ENCODE measurements at places on chromosomes 12 and 14.

DNA sequence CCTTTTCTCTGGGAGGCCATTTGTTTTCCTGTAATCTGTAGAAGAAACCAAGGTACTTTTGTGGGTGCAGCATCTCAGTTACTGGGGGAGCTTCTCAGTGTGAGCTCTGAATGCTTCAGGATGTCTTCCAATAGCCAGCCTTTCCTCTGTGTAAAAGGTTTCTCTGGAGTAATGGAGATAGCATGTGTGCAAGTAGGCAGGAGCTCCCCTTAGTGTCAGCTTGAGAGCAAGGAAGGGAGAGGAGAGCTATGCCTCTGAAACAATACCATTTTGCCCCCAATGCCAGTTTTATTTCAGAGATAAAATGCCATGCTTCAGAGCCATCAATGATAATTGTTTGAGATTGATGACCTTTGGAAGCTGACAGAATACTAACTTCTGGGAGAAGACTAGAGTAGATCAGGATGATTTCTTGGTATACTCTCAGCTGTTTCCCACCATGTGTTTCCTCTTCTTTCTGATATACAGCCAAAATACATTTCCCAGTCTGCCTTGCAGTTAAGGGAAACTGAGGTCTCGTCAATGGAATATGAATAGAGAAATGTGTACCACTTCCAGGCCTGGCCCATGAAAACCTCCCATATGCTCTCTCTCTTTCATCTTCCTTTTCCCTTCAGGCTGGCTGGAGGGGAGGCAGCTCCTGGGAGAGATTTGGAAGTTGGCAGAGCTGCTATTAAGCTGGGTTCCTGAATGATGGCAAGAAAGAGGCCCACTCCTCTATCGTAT lies 125.7 kb downstream of the CRADD start:
- no peak for DNase-seq

- no peak for DNase-seq
Observed at GRCh38 chr12:76820888-76821482, 57.1 kb downstream of the ZDHHC17 start.

DNA sequence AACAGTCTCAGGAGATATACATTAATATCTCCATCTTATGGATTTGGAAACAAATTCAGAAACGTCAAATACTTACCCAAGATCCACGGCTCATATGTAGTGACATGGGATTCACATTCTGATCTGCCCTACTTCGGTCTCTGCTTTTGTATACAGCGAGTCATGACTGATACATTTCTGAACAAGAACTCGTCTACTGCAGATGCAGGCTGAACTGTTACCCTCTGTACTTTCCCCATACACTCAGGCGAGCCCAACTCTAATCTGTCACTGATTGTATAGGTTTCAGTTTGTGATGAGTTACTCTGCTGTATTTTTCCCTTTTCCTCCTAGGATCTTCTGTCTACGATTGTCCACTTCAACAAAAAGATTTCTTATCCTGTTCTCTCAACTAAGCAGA lies 441.6 kb downstream of the CCDC91 start:
- DNase-seq: no peak

DNA sequence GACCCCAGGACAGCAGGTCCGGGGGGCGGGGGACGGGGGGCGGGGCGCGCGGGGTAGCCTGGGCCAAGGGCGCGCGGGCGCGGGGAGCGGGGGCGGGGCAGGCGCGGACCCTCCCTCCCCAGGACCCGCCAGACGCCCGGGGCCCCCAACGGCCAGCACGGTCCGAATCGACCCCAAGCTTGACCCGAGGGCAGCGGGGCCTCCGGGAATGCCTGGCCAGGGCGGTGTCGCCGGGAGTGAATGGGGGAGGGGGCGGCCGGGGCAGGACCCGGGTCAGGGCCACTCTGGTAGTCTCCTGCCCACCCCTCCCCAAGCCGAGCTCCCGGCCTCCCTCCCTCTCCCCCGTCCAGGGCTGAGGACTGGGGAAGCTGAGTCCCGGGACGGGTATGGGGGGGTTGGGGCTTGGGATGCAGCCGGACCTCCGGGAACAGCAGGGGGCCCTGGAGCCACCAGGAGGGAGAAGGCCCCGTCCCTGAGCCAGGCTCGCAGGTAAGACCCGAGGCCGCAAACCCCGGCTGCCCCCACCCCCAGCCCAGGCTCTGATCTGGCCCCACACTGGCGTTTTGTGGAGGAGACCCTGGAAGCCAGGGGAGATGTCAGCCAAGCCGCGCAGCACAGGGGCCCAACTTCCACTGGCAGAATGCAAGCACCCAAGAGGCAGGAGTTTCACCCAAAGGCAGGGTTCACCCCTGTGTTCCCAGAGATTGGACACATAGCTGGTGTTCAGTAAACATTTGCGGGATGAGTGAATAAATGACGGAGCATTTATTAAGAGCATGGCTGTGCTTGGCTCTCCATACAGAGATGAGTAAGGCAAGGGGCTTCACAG lies 545 bp upstream of the GALNT9 start:
- DNase-seq: no peak

GRCh38 chr12:60947533-60947932 lies 1312.7 kb upstream of the USP15 start:
- DNase-seq: no peak
